WTC11 (cell line): ENCODE measurements at places on chromosomes 4 and X. TPM values are rescaled to one million over a fixed set of nuclear protein-coding genes. Genes with fewer than 3 reads are reported as not detected.

Gene FGFBP2
- 0.24 TPM in 1 of 3 replicates, not detected in the others for total RNA-seq

Gene TCEAL6
- 0.62 to 1.1 TPM (median 0.81 TPM) in 3 replicates for total RNA-seq

Gene CHRDL1
- total RNA-seq, result 11.1 to 11.5 TPM (median 11.5 TPM) in 3 replicates

Gene WDR17
- total RNA-seq, result 4.4 to 4.9 TPM (median 4.6 TPM) in 3 replicates

Gene ARX
- 0.07 TPM in 1 of 3 replicates, not detected in the others for total RNA-seq

Gene PPP2R2C
- total RNA-seq, result 9.0 to 11.5 TPM (median 9.4 TPM) in 3 replicates
